Chondrocyte (in vitro differentiated cells): ENCODE measurements at places on chromosomes 3 and 15. TPM values are rescaled to one million over a fixed set of nuclear protein-coding genes. Genes with fewer than 3 reads are reported as not detected.

Gene KCNAB1
- total RNA-seq, result 3.0 to 3.4 TPM (median 3.3 TPM) in 3 replicates

Gene LRRN1
- total RNA-seq, result 2.2 to 3.2 TPM (median 2.8 TPM) in 3 replicates

Gene MNS1
- 1.1 to 3.0 TPM (median 1.5 TPM) in 3 replicates for total RNA-seq

Gene CNTN6
- 2.1 to 8.3 TPM (median 2.2 TPM) in 3 replicates for total RNA-seq

Gene SLC49A4
- total RNA-seq, result 14.3 to 15.1 TPM (median 14.3 TPM) in 3 replicates

Gene PLA2G4E
- total RNA-seq, result not detected in 3 replicates

Gene PRKAR2A
- total RNA-seq, result 66.5 to 75.5 TPM (median 73.3 TPM) in 3 replicates

Gene FOXB1
- total RNA-seq, result not detected in 3 replicates

Gene IFT122
- 16.2 to 29.1 TPM (median 17.5 TPM) in 3 replicates for total RNA-seq

Gene CLRN1
- total RNA-seq, result not detected in 3 replicates

Gene INSYN1
- 9.9 to 24.9 TPM (median 23.0 TPM) in 3 replicates for total RNA-seq

Gene GABRR3
- not detected in 3 replicates for total RNA-seq

Gene PLA2G4D
- not detected in 3 replicates for total RNA-seq

Gene SKIL
- 94.0 to 177 TPM (median 96.0 TPM) in 3 replicates for total RNA-seq

Gene B3GALNT1
- total RNA-seq, result 14.1 to 24.8 TPM (median 22.0 TPM) in 3 replicates

Gene TP63
- 0.46 TPM in 1 of 3 replicates, not detected in the others for total RNA-seq

Gene BFSP2
- total RNA-seq, result not detected in 3 replicates

Gene GPR87
- total RNA-seq, result not detected in 3 replicates

Gene SLC27A2
- not detected in 3 replicates for total RNA-seq

Gene SPINT1
- 0.87 to 2.0 TPM (median 0.87 TPM) in 3 replicates for total RNA-seq

Gene DUSP7
- total RNA-seq, result 32.5 to 33.6 TPM (median 33.3 TPM) in 3 replicates
